ENCODE measurements at places on chromosomes 16 and 17. TPM values are rescaled to one million over a fixed set of nuclear protein-coding genes. Genes with fewer than 3 reads are reported as not detected.

- no peak for DNase-seq
Observed at GRCh38 chr16:62549875-62550274, 513.6 kb upstream of the CDH8 start.

GRCh38 chr17:78947235-78948149 lies 22.3 kb upstream of the TIMP2 start:
- DNase-seq, result no peak

DNA sequence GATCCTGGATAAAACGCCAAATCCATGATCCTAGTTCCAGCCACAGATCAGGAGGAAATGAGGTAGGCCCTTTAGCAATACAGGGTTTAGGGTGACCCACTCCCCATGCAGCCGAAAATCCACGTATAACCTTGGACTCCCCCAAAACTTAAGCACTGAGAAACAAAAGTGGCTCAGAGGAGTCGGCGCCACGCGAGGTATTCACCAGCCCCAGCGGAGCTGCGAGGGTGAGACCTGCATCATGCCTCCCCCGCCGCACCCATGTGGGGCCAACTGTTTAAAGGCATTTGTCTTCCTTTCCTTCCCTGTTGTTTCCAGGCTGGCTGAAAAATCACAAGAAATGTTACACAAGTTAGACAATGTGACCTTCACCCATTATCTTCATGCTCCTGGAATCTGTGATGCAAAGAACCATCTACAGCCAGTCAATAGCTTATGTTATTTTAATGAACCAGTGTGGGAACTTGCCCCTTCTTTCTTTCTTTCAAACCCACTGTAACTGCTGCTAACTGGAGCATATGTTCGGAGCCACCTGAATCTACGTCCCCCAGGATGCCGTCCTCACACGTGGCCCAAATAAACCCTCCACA lies 98.2 kb upstream of the METRNL start:
- DNase-seq, result no peak

GRCh38 chr17:42171831-42172230 lies 9.1 kb downstream of the KCNH4 start:
- no peak for DNase-seq

The METTL26 gene
- total RNA-seq, result 438 TPM

DNA sequence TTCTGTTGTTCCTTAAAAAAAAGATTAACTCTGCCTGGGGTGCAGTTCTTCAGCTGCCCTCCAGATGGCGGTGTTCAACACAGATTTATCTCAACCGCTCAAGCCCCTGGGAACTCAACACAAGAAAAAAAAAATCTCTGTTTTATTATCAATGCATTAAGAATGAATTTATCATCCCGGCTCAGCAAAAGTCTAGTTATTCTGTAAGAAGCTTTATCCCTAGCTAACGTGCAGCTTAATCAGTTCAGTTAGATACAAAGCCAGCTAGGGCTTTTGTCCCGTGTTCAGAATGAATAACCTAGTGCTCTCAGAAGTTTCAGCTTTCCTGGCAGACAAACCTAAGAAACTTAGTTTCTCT lies 475.9 kb upstream of the CCL2 start:
- DNase-seq, result peak; percentile 69

GRCh38 chr16:8852534-8852933 lies 16.3 kb downstream of the CARHSP1 start:
- no peak for DNase-seq

The SEPTIN12 gene
- 0.78 TPM for total RNA-seq

DNA sequence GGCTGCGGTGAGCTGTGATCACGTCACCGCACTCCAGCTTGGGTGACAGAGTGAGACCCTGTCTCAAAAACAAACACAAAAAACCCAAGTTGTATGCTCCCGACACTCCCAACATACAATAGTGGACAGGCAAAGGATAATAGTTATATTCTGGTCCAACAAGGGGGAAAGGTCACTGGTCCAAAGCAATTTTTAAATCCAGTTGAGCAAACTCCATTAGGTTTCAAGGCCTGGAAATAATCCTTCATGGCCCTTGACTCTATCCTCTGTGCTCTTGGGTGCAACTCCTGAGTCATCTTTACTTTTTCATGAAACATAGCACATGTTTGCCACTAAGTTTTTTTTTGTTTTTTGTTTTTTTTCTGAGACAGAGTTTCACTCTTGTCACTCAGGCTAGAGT lies 50.3 kb upstream of the PHOSPHO1 start:
- DNase-seq, result no peak

DNA sequence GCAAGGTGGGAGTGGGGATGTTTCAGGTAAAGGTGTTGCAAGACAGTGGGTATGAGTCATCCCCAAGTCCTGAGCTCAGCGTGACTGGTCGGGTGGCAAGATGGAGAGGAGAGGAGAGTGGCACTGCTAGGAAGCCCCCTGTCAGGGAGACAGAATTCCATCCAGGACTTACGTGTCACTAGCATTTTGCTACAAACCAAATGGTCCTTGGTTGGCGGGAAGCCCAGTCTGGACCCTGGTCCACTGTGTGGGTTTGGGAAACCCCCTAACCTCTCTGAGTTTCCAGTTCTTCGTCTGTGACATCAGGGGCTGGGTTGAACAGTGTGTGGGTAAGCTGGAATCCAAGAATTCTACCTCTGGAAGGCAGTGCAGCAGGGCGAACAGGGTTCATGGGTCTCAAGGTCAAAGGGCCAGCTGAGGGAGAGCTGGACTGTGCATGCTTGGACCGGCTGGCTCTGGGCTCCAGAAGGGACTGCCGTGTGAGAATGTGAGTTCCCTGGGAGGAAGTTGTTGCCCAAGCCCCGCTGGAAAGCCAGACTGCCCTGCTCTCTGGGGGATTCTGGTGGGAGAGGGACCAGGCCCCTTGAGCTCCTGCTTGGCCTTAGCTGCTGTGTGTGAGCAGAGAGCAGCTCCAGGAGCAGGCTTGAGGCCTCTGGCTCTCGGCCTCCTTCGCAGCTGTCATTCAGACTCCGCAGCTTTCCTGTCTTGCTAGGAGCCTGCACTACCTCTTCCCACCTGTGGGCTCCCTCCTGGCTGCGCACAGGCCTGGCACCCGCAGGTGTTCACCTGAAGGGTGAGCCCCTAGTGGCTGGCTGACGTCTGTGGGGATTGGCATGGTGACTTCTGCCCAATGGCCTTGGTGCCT lies 84.6 kb downstream of the NT5M start:
- DNase-seq, result no peak

The ABCA10 gene
- total RNA-seq, result not detected

- no peak for DNase-seq
Observed at GRCh38 chr17:68019336-68019674, 16.2 kb upstream of the KPNA2 start.

The CNTROB gene
- total RNA-seq, result 27.1 TPM

The TUBD1 gene
- 18.1 TPM for total RNA-seq

The EVI2B gene
- total RNA-seq, result not detected

DNA sequence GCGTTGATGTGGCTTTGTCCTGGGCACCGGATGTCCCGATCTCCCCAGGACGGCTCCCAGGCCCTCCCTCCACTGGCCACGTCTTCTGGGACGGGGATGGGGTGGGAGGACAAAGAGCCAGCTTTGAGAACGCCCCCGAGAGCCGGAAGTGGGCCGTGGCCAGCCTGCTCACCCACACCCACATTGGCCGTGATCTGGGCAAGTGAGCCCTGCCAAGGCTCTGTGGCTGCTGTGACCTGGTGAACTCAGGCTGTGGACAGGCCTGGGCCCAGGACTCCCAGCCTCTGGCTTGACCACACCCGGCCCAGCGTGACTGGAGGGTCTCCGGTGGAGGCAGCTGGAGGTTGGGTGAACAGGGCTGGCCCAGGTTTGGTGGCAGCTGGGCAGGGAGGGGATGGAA lies 3.3 kb downstream of the CDH15 start:
- DNase-seq, result no peak

The OR3A3 gene
- total RNA-seq, result not detected

The CD300LF gene
- total RNA-seq, result not detected

DNA sequence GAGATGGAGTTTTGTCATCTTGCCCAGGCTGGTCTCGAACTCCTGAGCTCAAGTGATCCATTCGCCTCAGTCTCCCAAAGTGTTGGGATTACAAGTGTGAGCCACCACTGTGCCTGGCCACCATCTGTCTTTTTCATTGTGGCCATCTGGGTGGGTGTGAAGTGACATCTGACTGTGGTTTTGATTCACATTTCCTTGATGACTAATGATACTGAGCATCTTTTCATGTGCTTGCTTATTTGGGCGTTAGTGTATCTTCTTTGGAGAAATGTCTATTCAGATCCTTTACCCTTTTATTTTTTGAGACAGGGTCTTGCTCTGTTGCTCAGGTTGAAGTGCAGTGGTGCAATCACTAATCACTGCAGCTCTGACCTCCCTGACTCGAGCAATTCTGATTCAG lies 53.9 kb upstream of the ERN1 start:
- peak; percentile 36 for DNase-seq

GRCh38 chr16:20166531-20167235 lies 93.0 kb upstream of the GPR139 start:
- DNase-seq, result peak; percentile 51

DNA sequence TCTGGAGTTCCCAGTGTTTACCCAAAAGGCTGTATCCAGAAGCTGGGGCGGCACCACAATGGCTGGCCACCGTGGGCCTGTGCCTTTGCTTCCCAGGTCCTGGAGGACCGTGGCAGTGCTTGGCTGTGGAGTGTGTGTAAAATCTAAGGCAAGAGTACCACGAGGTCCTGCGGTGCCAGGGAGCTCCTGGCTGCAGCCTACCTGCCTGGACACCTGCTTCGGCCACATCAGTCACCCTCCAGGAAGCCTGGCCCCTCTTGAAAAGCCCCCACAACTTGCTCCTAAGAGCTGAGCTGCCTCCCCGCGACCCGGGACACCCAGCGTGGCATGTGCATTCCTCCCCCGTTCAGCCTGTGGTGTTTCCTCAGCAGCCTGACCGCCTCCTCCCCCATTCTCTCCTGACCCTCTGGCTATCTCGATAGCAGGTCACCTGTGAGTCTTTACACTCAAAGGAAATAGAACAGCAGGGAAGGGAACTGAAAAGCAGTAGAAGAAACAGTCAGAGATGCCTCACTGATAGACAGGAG lies 7.9 kb downstream of the TIMM22 start:
- DNase-seq, result no peak

The KRTAP3-1 gene
- not detected for total RNA-seq

The PPY gene
- not detected for total RNA-seq

The ADAMTS18 gene
- total RNA-seq, result not detected

The LRRC46 gene
- not detected for total RNA-seq

The SLC43A2 gene
- total RNA-seq, result 7.6 TPM

The LGALS9B gene
- total RNA-seq, result 0.54 TPM

DNA sequence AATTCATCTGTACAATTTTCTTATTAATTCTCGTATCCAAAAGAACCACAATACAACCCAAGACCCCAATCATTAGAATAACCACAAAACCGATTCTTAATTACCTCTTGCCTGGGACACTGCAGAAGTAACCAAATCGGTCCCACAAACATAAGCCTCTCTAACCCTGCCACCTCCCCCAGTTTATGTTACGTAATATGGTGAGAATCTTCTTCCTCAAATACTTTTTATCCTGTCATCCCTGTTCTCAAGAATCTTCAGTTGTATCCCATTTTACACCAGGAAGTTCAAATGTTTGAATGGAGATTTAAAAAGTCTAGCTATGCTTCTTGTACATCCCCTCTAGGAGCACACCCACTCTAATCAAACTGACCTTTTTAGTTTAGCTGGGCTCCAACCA lies 269.3 kb upstream of the TBX2 start:
- no peak for DNase-seq

DNA sequence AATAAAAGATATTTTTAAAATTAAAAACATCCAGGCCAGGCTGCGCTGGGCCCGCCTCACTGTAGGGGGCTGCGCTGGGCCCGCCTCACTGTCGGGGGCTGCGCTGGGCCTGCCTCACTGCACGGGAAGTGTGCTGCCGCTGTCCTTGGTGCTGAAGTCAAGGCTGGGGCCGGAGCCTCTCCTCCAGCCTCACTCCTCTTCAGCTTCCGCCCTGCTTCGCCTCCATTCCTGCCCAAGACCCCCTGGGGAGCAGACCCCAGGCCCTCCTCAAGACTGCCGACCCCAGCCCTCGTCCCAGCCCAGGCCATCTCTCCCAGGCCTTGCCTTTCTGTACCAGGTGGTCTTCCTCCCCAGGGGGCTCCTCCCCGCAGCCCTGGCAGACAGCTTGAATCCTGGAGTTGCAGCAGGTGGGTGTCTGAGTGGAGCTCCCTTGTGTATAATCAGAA lies 26.2 kb downstream of the ENDOV start:
- no peak for DNase-seq
